ENCODE measurements at places on chromosomes 4 and X. TPM values are rescaled to one million over a fixed set of nuclear protein-coding genes. Genes with fewer than 3 reads are reported as not detected.

- DNase-seq = peak; percentile 73
Observed at GRCh38 chrX:41086627-41086932, 1.3 kb downstream of the USP9X start.

Gene CDS1
- total RNA-seq = 3.6 TPM

- peak; percentile 54 for DNase-seq
Observed at GRCh38 chrX:11787564-11787963, 29.5 kb downstream of the MSL3 start.

Gene BEX2
- total RNA-seq = 0.75 TPM

- no peak for DNase-seq
Observed at GRCh38 chr4:15885422-15885821, 53.1 kb downstream of the FGFBP1 start.

Gene SHROOM3
- 25.8 TPM for total RNA-seq

DNA sequence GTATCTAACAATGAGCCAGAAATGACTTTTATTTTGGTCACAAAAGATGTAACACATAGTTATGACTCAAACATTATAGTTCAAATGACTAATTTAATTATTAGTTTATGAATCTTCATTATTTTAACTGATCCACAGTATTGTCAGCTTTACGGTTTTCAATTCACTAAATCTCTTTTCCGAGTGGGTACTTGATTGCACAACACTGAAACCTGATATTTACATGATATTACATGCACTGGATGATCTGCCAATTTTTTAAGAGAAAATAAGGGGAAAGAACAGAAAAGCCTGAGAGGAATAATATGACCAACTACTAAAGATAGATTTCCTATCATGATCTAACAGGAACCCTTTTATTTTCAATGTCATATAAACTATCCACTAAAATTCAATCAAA lies 1446.0 kb downstream of the FSTL5 start:
- no peak for DNase-seq

DNA sequence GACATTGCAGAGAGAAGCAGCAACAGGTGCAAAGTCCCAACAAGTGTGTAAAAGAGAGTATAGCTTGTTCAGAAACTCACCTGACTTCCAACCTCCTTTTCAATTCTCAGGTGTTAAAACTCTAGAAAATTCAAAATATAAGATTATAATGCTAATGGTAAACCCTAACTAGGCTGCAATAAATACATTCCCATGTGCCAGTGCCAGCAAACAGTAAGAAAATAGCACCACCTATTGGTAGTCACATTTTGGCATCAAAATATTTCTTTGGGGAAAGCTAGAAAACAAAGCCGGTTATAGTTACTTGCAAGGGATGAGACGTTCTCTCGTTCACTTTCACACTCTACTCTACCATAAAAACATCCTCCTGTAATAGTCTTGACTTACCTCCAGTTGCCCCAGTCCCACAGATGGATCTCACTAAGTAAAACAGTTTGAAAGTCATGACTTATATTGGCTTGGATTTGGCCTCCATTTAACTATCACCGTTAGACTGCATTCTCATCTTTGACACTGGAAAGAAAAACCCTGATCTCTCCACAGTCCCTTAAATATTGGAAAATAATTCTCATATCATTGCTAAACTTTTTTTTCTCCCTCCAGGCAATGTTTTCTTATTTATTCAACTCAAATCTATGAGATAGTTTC lies 9.6 kb downstream of the BMP3 start:
- DNase-seq = no peak

Gene ZCCHC12
- total RNA-seq = not detected

DNA sequence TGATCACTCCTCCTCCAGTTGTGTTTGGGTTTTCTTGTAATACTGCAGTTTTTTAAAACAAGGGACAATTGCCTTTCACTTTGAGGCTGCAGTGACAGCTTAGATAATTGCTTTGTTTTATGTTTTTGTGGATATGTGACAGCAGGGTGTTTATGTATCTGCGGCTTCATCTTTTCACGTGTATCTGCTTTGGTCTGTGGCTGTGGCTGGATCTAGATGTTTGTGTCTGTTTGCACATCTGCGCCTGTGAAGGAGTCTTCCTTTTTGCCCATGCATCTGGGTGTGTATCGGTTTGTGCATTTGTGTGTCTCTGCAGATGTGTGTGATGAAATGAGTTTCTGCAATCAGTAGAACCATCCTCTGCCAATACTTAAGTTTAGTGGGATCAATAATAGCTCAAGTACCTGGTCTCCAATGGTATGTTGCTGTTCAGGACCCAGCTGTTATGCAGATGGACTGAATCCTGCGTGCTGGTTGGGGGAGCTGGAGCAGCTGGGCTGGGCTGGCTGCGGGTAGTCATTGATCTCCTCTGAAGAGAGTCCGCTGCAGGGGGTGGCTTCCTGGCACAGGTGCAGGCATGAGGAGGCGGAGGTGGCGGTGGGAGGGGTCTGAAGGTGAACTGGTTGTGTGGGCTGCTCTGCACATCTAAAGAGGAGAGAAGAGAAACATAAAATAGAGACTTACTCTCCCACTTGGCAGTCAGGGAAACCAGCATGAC lies 390.3 kb downstream of the SH2D1A start:
- no peak for DNase-seq

GRCh38 chrX:17174671-17175070 lies 200.3 kb upstream of the NHS start:
- no peak for DNase-seq

DNA sequence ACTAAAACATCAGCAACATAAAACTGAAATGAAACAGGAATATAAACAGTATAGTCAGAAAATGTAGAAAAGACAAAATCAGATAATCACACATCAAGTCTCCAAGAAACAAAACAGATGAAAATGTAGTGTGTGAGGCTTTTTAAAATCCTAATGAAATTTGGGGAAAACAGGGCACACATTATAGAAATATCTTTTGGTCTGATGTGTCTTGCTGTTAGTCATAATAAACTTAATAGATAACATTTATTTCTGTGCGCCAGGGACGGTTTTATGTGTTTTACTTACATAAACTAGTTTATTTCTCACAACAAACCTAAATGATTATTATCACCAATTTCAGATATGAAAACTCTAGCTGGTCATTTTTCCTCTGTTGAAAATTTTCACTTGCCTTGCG lies 293.9 kb upstream of the GATB start:
- DNase-seq = no peak

Gene CTAG2
- not detected for total RNA-seq

DNA sequence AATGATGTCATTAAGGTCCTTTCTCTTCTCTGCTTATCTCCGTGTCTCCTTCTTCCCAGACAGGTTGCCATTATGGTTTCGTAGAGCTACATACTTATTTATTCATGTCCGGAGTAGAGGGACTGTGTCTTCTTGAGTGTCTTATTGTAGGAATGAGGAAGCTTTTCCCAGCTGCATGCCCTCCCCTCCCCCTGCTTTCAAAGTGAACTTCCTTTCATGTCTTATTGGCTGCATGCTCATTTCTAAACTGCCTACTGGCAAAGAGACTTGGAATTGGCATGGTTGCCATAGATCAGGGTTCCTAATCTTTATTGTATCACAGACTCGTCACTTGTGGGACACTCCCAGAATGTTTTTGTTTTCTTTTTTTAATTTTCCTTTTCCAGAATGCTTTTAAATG lies 15.4 kb downstream of the VAMP7 start:
- no peak for DNase-seq

DNA sequence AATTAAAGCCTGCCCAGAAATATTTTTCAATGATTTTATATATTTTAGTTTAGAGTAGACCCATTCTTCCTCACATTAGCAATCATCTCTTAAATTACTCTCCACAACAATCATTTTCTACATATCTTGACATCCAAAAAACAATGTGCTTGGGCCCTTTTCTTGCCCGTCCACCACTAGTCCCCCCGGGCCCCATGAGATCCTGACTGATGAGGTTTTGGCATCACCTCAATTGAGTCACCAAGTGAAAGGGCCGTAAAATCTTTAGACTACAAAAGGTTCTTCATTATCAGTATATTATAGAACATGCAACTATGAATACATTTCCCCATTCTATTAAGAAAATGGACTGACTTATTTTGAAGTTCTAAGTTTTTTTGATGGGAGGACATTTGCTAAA lies 4.0 kb upstream of the CDKL2 start:
- DNase-seq = no peak

- DNase-seq = peak; percentile 76
Observed at GRCh38 chr4:56301181-56301996, 85.9 kb downstream of the AASDH start.

Data from liver (tissue), 10 donors.